Tracheal epithelial cell (primary cell): ENCODE measurements at places on chromosomes 16 and 17. TPM values are rescaled to one million over a fixed set of nuclear protein-coding genes. Genes with fewer than 3 reads are reported as not detected.

RHBDL1 gene
- 7.0 and 19.2 TPM in 2 replicates for total RNA-seq

PRDM7 gene
- not detected in 2 replicates for total RNA-seq

KRT40 gene
- not detected in 2 replicates for total RNA-seq

BCL6B gene
- under 0.01 TPM in 2 replicates for total RNA-seq

VASN gene
- total RNA-seq, result 7.5 and 15.4 TPM in 2 replicates

PYY gene
- 2.1 TPM in 1 of 2 replicates, not detected in the other for total RNA-seq

FDXR gene
- 32.0 and 43.7 TPM in 2 replicates for total RNA-seq

EXOC3L1 gene
- not detected in 2 replicates for total RNA-seq

OR1A1 gene
- total RNA-seq, result not detected in 2 replicates

ADAM11 gene
- total RNA-seq, result 0.21 TPM in 1 of 2 replicates, not detected in the other

SEPTIN12 gene
- total RNA-seq, result not detected in 2 replicates

IRF8 gene
- total RNA-seq, result 0.48 TPM in 1 of 2 replicates, not detected in the other

CD300A gene
- total RNA-seq, result not detected in 2 replicates

TMEM204 gene
- total RNA-seq, result under 0.01 and 0.72 TPM in 2 replicates

RRAD gene
- total RNA-seq, result 62.4 and 118 TPM in 2 replicates

KRTAP4-4 gene
- total RNA-seq, result not detected in 2 replicates

SLC2A4 gene
- total RNA-seq, result 0.24 TPM in 1 of 2 replicates, not detected in the other

KRT33A gene
- total RNA-seq, result under 0.01 TPM in 1 of 2 replicates, not detected in the other

MAP3K14 gene
- total RNA-seq, result 1.4 and 1.5 TPM in 2 replicates

SMIM5 gene
- total RNA-seq, result 0.96 and 2.1 TPM in 2 replicates

TPSG1 gene
- total RNA-seq, result not detected in 2 replicates

ACOX1 gene
- total RNA-seq, result 43.3 and 61.4 TPM in 2 replicates

KRTAP2-3 gene
- 2.9 TPM in 1 of 2 replicates, not detected in the other for total RNA-seq

TAC4 gene
- not detected in 2 replicates for total RNA-seq

TEX14 gene
- total RNA-seq, result under 0.01 TPM in 1 of 2 replicates, not detected in the other

VAC14 gene
- 16.0 and 27.2 TPM in 2 replicates for total RNA-seq

ABI3 gene
- not detected in 2 replicates for total RNA-seq

OR3A1 gene
- total RNA-seq, result not detected in 2 replicates

NLGN2 gene
- 1.9 TPM in 2 replicates for total RNA-seq

CFAP20 gene
- total RNA-seq, result 32.0 and 35.9 TPM in 2 replicates

MEIOC gene
- total RNA-seq, result 0.48 TPM in 1 of 2 replicates, not detected in the other

CCDC92B gene
- total RNA-seq, result 0.24 TPM in 1 of 2 replicates, not detected in the other

KRT17 gene
- 21,656 and 29,975 TPM in 2 replicates for total RNA-seq

HS3ST6 gene
- 0.24 TPM in 1 of 2 replicates, not detected in the other for total RNA-seq

TMUB2 gene
- total RNA-seq, result 16.8 and 21.4 TPM in 2 replicates

KREMEN2 gene
- total RNA-seq, result 3.2 and 30.1 TPM in 2 replicates

SNX20 gene
- not detected in 2 replicates for total RNA-seq

ACSM5 gene
- total RNA-seq, result 1.9 TPM in 1 of 2 replicates, not detected in the other

CYGB gene
- 1.5 and 21.0 TPM in 2 replicates for total RNA-seq

KRT12 gene
- total RNA-seq, result not detected in 2 replicates

PLA2G10 gene
- 0.64 TPM in 1 of 2 replicates, not detected in the other for total RNA-seq

GCGR gene
- total RNA-seq, result not detected in 2 replicates

IGF2BP1 gene
- under 0.01 and 0.24 TPM in 2 replicates for total RNA-seq

CDRT15L2 gene
- total RNA-seq, result not detected in 2 replicates

TAT gene
- total RNA-seq, result under 0.01 TPM in 1 of 2 replicates, not detected in the other

CSH2 gene
- total RNA-seq, result not detected in 2 replicates

ELMO3 gene
- total RNA-seq, result 43.7 and 49.2 TPM in 2 replicates

KRT26 gene
- not detected in 2 replicates for total RNA-seq

KRTAP4-8 gene
- total RNA-seq, result not detected in 2 replicates

PIK3R5 gene
- not detected in 2 replicates for total RNA-seq
